ENCODE measurements at places on chromosomes 3 and 15.

GRCh38 chr3:117734496-117734895 is 1024.9 kb downstream of the TUSC7 start:
- DNase-seq = no peak

DNA sequence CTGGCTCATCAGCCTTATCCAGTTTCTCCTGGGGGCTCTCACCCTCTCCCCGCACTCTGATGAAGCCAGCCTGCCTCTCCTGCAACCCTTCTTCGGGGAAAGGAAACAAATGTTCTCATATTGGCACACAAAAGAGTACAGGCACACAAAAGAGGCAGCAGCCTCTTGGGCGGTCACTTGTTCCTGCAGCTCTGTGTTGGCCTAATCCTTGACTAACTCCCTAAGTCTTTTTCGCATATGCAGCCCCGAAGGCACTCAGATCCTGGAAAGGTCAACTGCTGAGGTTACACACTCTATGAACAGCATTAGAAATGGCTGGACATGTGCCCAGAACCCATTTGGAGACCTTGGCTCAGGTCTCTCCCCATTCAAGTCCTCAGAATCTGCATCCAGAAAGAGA is 7.4 kb upstream of the CAMP start:
- DNase-seq = no peak

DNA sequence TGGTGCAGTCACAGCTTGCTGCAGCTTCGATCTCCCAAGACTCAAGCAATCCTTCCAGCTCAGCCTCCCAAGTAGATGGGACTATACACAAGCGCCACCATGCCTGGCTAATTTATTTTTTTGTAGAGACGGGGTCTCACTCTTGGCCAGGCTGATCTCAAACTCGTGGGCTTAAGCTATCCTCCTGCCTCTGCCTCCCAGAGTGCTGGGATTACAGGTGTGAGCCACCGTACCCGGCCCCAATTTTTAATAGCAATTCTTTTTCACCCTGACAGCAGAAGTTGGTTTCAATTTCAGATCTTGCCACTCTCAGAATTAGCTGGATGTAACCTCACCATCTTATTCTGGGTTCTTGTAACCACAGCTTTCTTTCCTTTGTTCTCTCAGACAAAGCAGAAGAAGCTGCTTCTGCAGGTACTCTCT is 64.8 kb downstream of the TRIM71 start:
- no peak for DNase-seq

DNA sequence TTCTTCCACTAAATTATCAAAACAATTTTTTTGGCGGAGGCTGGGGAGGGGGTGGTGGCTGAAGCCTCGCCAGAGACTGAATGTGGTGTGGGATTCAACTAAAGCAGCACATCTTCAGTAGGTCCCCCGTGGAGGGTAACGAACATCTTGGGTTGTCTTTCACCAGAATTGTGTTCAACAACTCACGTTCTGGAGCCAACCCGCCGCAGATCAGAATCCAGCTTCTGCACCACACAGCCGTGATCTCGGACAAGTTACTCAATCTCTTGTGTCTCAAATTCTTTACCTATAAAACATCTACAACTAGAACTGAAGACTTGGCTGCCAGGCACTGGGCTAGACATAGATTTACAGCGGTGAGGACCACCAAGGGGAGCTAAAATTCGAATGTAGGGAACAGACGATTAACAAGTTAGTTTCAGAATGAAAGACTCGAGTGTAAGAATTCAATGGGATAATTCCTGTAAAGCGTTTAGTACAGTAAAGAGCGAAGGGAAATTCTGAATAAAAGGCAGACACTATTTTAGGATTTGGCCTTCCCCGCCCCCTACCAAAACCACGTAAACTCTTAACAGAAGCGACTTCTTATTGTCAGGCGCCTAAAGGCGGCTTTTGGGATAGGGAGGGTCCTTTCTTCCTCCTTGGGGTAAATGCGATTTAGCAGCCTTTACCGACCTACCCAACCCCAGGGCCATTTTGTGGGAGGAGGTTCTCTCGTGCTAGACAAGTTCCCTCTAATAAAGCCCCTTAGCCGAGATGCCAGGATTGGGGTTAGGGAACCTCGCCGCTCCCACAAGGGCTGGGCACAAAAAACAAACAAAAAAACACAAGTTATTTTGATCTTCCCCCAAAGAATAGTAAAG is 697 bp upstream of the RAB5A start:
- no peak for DNase-seq

DNA sequence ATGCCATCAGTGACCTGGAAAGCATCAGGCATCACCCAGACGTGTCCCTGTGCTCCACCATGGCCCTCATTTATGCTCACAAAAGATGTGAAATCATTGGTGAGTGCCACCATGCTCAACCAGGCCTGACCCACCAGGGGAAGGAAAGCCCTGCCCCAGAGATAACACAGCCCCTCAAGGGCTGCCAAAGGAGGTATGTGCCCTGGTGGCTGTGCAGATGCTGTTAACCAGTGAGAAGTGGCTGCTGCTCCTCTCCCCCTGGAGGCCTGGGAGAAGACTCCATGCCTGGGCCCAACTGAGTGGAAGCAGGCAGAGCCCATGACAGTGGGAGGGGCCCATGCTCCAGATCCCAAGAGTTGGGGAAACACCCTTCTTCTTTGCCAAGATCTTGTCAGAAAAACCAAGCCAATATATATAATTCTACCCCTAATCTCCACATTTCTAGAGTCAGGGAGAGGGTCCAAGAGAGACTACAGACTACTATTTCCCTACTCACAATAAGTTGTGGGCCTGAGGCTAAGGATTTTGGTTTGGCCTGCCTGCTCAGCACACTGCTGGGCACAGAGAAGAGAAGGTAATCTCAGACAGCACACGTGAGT is 2.7 kb downstream of the TTC21A start:
- no peak for DNase-seq

- no peak for DNase-seq
Observed at GRCh38 chr15:92273723-92274122, 120.0 kb upstream of the ST8SIA2 start.

- DNase-seq = peak; percentile 79
Observed at GRCh38 chr3:31300456-31301443, 232.0 kb upstream of the STT3B start.

DNA sequence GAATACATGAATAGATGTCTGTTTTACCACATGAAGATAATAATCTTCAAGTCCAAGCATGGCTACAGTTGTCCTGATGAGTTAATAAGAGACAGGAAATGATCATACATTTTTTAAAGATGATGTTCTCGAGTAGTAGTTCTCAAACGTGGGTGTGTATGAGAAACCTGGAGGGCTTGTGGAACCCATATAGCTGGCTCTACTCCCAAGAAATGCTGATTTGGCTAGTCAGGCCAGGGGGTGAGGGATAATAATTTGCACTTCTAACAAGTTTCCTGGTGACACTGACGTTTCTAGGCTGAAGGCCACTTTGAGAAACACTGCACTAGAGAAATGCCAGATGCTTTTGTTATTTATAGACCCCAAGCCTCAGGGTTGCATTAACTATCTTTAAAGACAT is 37.0 kb downstream of the ROPN1B start:
- DNase-seq = no peak

GRCh38 chr3:55664387-55664786 is 177.3 kb upstream of the WNT5A start:
- peak; percentile 58 for DNase-seq

DNA sequence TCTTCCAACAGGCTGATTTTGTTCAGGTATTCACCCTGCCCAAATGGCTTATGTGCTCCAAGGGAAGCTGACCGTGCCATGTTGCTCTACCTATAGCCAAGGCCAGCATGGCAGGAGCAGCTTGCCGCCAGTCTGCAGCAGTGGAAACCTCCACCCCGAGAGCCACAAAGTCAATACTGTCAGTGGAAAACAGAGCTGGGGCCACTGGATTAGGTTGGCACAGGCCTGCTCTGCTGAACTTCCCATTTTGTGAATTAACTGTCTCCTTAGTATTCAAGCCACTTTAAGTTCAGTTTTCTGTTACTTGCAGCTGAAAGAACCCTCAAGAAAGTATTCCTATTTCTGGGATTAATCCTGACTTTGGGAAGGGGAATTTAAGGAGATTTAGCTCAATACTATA is 63.8 kb upstream of the XCR1 start:
- DNase-seq = no peak

DNA sequence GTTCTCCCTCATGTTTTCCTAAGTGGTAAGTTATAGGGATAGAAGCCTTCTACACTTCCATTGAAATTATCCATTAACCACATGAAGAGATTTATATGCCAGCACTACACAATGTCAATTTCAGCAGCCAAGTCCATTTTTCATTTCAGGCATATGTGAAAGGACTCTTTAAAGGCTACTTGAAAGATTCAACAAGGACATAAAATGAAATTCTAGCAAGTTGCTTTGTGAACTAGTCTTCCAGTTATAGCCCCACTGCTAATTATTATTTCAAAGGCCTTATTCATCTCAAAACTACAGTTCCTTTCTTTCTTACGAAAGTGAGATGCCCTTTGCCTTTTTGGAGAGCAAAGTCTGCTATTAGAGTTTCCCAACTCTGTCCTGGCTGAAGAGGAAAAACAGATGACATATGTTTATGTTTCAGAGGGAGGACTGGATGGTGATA is 66.0 kb upstream of the SLC2A2 start:
- no peak for DNase-seq

DNA sequence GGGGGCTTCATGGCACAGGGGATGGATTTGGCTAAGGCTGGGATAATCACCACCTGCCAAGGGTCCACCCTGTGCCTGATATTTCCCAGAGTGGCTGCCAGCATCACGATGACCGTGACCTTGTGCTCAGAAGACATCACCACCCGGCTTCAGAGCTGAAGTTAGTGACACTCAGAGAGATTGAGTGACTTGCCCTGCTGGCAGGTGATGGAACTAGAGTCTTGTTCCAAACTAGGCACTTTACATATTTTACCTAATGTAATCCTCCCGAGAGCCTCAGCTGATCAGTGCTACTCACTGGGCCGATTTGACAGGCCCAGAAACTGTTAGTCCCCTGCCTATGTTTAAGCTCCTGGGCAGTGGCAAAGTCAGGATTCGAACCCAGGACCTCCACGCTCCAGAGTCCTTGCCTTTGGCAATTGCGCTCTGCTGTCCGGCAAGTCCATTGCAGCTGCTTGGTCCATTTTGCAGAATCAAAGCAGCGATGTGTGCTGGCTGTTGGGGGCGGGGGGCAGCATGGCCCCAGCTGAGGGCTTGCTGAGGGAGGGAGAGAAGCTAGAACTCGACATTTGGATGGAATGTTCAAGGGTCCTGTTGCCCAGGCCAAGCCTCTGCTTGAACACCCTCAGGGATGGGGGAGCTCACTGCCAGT is 74.8 kb upstream of the GATA2 start:
- DNase-seq = no peak

GRCh38 chr15:31212326-31213080 is 111.0 kb upstream of the TRPM1 start:
- DNase-seq = peak; percentile 53

DNA sequence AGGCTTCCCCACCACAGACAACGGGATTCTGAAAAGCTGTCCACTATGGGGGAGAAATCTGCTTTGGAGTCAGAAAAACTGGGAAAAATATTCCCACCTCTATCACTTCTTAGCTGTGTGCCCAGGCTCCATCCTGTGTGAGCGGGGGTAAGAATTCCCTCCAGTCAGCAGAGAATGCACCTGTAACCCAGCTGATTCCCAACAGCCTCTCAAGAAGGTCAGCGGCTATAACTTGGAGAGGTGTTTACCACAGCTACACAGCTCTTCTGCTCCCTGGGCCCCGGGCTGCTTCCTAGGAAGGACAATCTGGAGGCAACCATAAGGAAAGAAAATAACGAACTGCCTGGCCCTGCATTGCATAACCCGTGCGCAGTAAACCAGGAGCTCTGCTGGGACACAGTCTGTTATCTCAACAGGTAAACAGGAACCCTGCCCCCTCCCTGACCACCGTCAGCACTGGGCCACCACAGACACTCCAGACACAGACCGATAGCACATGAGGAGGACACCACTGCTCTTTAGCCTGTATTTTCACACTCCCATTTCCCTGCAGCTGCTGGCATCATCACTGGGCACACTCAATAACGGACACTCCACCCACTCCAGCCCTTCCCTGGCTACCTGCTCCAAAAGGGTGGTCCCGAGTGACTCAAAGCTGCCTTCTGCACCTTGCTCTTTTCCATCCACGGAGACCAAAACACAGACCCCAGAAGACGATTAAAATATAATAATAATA is 2.1 kb downstream of the RAB43 start:
- DNase-seq = no peak

DNA sequence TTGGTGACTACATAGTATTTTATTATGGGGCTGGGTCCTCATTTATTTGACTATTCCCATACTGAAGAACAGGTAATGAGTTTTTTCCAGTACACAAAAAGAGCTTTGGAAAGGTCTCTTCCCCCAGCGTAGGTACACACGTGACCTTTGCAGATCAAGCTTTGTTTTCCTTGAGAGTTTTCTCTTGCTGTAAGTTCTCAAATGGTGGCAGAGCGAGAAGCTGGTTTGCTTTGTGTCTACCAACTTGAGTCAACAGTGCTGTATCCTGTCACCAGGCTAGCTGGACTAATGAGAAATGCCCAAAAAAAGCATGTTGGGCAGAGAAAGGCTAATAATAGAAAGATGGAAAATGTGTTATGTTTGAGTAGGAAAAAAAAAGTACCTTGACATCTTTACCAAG is 21.7 kb downstream of the GXYLT2 start:
- no peak for DNase-seq

DNA sequence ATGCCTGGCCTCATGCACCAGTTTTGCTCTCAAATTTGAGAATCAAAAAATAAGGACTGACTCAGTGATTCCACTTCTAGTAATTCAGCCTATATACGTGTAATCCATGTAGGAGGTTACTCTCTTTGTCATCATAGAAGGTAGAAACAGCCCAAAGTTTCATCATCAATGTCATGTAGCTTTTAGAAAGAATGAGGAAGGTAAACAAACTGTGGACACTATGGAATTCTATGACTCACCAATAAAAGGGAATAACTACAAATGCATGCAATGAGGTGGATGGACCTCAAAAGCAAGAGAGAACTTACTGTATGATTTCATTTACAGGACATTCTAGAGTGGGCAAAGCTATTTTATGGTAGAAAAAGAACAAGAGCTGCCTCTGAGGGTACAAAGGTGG is 93.2 kb upstream of the LRIG1 start:
- no peak for DNase-seq

Measured in NCI-H69 (cell line).